ENCODE measurements at places on chromosomes 5 and 9.

- no peak for DNase-seq
These were observed 238.3 kb upstream of the EDIL3 start for GRCh38 chr5:84623019-84623418.

GRCh38 chr9:15612962-15613361 is 60.1 kb downstream of the CCDC171 start:
- no peak for DNase-seq

GRCh38 chr5:167709625-167710024 is 581.8 kb upstream of the WWC1 start:
- DNase-seq = no peak

DNA sequence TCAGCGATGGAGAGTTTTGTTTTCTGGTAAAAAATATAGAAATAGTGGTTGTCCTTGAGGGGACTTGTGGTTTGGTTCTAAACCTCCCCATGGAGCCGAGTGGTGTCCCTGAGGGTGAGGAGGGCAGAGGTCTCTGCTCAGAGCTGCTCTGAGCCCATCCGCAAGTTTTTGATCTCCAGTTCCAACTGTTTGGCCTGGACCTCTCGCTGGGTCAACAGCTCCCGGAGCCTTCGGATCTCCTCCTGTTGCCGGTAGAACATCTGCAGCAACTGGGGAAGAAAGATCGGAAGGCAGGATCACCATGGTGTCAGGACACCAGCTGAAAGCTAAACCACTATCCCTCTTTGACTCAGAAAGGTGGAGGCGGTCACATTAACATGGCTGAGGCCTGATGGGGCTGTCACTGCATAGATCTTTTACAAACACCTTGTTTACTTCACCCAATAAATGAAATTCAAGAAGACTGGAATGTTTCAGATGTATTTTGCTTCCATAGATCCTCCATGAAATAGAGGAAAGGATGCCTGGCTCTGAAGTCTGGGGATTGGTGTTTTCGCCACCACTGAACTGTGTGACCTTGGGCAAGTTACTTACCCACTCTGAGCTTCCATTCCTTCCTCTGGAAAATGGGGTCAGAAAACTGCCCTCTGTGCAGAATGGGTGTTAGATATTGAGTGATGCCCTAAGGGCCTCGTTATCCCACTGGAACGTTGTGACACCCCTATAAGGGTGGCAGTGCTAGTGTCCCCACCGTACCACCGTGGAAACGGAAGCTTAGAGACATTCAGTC is 5.8 kb upstream of the TRIM14 start:
- no peak for DNase-seq

Data from CD4-positive, alpha-beta T cell treated with Interleukin-1 beta for 1 hour (primary cell).